Type B pancreatic cell (in vitro differentiated cells): ENCODE measurements at places on chromosomes 12 and 14. TPM values are rescaled to one million over a fixed set of nuclear protein-coding genes. Genes with fewer than 3 reads are reported as not detected.
A peak's percentile ranks its signal among the peaks of the same experiment; 100 is the strongest.

DNA sequence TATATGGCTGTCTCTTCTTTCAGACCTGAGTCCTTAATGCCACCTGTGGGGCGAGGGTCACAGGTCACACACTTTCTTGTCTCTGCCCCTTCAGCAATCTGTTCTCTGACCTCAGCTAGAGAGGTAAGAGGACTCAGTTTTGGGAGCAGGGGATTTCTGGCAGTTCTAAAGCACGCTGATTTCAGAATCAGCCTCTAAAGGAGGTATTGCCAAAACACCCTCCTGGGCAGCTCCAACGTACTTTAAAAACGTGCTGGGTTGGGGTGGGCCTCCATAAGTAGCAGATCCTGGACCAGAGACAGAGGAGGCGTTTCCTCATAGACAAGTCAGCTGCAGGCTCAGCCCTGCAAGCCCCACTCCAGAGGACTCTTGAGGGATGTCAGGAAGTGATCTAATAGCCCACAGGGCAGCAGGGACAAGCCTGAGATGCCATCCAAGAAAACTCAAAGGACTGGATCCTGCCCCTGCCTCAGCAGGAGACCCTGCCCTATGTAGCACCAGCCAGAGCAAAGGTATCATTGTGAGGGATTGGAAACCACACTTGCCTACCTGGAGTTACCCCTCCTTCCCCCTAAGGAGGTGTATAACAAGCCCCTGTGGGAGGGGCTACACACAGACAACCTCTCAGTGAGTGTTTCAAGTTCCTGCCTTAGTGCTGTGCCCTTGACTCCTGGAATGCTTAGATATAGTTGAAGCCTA is 8.5 kb downstream of the CTDSP2 start:
- no peak for DNase-seq

DNA sequence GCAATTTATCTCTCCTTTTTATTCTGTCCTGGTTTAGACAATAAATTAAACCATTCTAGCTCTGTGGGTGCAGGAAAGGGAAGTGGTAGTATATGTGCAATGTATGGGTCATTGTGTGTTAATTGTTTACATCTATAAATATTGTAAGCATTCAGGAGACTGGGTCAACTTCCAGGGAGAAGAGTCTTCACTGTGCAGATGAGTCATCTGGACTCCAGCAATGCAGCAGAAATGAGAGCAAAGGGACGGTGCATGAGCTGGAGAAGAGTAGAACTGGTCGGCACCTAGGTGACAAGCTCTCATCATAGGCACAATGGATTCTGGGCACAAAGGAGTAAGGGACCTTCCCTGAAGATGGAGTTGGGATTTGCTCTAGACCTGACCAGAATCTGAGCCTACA is 211.1 kb upstream of the DAAM1 start:
- DNase-seq = no peak

DNA sequence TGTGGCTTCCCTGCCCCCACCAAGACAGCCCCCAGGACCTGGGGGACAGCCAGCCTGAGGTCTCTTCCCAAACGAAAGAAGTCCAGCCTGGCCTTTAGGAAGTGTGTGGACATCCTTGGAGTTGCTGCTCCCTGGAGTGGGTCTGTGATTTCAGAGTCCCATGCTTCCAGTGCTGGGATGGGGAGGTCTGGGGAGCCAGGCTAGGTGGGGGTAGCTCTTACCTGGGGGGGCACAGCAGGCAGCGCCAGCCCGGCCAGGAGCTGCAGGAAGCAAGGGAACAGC is 509 bp downstream of the PGF start:
- DNase-seq = no peak

GRCh38 chr12:24955853-24956252 is 7.0 kb upstream of the BCAT1 start:
- DNase-seq = no peak

DNA sequence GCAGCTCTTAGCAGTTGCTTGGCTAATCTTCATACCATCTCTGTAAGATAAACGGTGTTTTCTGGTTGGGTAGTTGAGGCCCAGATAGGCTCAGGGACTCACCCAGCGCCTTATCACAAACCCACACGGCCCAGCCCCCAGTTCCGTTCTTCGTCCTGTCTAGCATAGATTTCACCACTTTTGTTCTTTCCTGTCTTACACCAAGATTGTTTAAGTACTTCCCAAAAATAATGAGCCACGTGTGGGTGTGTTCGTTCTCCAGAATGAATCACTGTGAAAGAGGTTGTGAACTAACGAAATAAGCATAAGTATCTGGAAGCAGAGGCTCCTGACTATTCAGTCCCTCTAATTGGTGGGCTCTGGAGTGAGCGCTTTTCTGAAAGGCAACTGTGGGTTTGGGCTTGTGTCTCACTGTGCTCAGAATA is 21.4 kb downstream of the ACVR1B start:
- DNase-seq = no peak

DNA sequence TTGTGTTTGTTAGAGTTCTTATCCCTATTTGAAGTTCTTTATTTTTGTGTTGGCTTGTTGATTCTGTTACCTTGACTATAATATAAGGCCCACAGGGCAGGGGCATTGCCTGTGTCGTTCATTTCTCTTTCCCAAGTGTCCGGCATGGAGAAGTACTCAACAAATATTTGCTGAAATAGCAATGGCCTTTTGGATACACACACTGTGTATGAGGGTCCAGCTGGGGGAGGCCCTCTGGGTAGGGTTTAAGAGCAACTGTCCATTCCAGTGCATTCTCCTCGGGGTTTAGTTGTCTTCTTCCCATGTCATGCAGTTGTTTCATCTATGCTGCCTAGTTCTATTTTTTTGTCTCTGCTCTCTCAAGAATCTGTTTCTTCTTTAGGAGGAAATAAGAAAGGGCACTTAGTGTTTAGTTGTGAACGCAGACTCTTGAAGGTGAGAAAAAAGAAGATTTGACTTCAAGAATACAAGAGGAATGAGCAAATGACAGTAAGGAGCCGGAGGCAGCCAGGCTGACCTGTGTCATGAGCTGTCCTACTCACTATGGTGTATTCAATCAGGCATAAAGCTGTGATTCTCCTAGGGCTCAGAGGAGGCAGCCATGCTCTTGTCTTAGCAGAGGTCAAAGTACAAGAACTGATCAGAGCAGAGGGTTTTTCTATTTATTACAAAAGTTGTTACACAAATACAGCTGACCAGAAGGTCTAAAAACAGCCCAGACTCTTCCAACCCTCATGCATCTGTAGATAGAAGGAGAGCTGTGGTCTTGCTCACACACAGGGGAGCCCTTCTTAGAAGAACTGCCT is 10.2 kb downstream of the ERG28 start:
- no peak for DNase-seq

GRCh38 chr12:16685107-16685506 is 79.1 kb upstream of the LMO3 start:
- DNase-seq = no peak

DNA sequence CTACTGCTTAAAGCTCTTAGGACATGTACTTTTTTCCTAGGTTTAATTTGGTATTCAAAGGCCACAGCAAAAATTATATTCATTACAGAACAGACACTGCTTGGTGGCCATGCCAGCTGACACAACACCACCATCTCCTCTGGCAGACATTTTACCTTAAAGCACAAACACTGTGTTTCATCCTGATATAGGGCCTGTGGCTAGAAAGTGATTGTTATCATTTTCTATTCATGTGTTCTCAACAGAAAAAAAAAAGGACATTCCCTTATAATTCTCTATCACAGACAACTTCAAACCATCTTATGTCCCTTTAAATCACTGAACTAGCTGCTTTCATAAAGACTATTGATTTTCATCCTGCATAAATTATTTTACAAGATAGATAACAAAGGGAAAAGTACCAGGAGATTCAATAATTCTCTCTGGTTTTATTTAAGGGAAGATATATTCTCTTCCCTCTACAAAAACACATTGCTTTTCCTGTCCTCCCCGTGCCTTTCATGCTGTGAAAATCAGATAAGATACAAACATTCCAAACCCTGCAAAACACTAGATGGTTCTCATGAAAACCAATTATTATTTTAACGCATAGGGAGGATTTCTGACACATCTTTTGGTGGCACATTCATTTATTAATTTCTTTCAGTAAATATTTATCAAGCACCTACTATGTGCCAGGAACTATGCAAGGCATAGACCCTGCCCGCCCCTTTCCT is 139.3 kb upstream of the TMCC3 start:
- no peak for DNase-seq

DNA sequence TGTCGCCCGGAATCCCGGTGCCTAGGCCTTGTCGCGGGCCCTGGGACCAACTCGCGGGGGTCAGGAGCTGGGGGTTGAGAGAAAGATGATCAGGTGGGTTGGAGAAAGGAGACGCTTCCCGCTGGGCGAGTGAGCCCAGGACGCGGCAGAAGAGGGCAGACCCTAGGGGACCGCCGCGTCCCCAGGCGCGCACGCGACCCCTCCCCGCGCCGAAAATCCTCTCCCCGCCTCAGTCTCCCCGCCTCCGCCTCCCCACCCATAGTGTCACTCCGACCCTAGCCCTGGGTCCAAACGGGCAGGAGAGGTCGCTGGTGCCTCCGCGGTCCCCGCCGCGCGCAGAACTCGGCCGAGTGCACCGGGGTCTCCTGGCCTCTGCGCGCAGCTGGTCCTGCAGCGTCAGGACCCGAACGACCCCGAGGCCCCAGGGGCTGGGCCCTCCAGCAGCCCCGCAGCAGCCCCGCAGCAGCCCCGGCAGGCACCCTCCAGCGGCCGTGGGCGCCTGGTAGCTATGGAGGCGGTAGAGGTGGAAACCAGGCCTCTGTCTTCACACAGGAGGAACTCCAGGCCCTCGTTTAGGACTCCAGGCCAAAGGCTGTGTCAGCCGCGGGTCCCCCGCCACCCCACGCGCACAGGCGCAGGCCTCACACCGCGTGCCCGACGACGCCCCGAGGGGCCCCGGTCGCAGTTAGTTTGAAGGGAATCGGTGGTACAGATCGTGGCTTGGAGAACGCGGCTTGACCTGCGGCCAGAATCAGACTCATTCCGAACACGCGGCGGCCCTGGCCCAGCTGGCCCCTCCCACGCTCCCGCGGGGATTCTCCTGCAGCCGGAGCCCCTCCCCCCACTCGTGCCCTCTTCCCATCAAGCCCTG is 60.1 kb upstream of the EIF5 start:
- DNase-seq = no peak

DNA sequence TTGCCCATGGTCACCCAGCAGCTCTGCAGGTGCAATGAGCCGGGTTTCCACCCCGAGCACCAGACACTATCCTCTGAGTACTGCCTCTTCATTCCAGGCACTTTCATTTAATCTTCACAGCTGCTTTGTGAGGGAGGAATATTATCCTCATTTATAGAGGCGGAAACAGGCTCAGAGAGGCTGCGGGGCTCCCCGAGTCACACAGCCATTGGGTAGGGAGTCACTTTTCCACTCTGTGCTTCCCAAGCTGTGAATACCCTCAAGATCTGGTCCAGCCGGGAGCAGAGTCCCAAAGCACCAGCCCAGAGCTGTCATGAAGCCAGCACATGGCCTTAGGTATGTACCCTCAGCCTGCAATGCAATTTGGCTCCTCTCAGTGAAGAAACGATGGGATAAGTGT is 51.7 kb upstream of the RIN3 start:
- peak; percentile 53 for DNase-seq

GRCh38 chr14:44384093-44384492 is 123.0 kb downstream of the FSCB start:
- DNase-seq = no peak

- no peak for DNase-seq
Observed at GRCh38 chr14:98919434-98919833, 352.6 kb downstream of the BCL11B start.

DNA sequence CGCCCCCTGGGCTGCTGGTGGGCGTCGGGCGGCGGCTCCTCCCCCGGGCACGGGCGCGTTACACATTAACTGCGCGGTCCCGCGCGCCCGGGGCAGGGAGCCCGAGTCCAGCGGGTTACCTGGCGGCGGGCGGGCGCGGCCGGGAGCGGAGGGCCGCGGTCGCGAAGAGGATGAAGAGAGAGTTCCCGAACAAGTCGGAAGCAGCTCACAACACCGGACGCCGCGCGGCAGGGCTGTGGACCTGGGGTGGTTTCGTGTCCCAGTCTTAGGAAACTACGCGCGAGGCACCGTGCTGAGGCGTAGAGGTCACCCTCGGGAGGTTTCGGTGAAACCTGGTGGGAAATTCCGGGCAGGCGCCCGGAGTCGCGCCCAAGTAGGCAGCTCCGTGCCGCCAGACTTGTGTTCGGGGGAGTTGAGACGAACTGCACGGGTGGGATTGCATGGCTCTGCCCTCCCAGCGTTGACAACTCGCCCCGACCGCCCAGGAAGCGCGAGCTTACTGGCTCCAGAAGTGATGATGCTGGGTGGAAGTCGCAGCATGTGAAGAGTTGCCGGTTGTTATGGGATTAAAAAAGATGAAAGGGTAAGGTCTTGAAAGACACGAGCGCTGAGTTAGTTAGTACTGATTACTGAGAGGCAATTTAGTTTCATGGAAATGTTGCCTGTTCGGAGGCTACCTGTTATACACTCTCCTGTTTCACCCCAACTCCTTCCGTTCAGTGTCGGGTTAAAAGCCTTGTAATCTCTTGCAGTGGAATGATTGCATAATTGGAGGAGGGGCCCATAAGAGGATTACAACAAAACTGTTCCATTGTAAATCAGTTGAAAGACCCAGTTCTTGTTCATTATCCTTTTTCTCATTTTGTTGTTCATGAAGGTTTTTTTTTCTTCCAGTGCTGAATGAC is 879 bp downstream of the RAB3IP start:
- DNase-seq = peak; percentile 72

DNA sequence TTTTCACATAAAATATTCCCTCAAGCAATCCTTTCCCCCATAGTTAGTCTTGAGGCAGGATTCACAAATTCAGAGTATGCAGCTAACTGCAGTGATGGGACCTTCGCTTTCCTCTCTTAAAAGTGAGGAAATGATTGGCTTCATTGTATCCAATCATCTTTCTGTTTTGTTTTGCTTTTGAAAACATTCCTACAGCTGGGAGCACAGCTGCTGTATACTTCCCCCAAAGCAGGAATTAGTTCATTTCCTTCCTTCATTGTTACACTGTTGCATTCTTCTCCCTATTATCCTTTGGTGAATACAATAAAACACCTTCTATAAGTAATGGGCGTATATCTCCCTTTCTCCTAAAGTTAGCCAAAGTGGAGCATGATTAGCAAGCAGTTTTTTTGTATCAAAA is 9.4 kb upstream of the GAS2L3 start:
- no peak for DNase-seq

DNA sequence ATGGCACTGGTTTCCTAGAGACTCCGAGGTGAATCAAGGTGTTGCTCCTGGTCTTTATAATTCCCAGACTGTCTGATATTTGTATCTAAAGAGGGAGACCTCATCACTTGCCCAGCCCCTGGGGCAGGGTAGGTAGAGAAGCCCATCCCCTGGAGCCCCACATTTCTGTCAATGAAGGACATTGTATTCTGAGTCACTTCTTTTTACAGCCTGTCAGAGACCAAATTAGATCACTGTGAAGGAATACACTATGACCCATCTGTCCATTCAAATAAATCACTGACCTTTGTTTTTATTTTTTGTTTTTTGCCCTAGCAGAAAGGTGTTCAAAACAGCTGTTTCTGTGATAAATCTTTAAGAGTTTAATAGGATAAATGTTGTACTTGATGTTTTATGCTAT is 67.9 kb upstream of the ANO6 start:
- no peak for DNase-seq

GRCh38 chr14:81537193-81537592 is 3.5 kb upstream of the SEL1L start:
- no peak for DNase-seq

Gene ACVRL1
- 0.46 and 0.95 TPM in 2 replicates for total RNA-seq

Gene ANO2
- total RNA-seq = 2.6 and 3.3 TPM in 2 replicates

Gene BICDL1
- total RNA-seq = 7.4 and 7.8 TPM in 2 replicates

Gene TAS2R20
- total RNA-seq = 1.1 and 2.1 TPM in 2 replicates

Gene DDN
- total RNA-seq = 0.45 and 8.8 TPM in 2 replicates

Gene AREL1
- 41.5 and 41.6 TPM in 2 replicates for total RNA-seq

Gene TPH2
- 0.45 TPM in 1 of 2 replicates, not detected in the other for total RNA-seq

Gene COCH
- 5.9 and 8.5 TPM in 2 replicates for total RNA-seq

Gene SPPL3
- 67.6 and 67.7 TPM in 2 replicates for total RNA-seq

Gene PTPRO
- 7.8 and 31.8 TPM in 2 replicates for total RNA-seq

Gene TTLL5
- total RNA-seq = 36.7 and 44.7 TPM in 2 replicates
